Stimulated activated CD8-positive, alpha-beta memory T cell treated with anti-CD3 and anti-CD28 coated beads, Interleukin-4, amount 100 ng/mL, for 24 hours (primary cell): ENCODE measurements at places on chromosomes 2 and 18.

DNA sequence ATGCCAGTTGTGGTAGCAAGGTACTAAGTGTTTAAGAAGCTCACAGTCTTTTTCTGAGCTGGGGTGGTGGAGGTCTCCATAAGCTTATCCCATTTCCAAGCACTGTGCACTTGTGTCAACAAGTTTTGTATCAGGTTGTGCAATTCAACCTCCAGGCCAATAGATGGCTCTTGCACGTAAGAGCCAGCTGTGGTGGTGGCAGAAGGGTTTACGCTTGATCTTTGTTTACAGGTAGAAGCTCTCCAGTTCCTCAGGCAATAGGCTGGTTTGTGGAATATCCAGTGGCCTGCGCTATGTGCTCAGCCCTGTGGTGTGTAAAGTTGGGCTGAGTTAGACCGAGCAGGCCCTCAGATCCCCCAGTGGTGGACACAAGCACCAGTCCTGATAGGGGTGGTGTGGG lies 89.7 kb upstream of the CNTNAP5 start:
- no peak for DNase-seq

DNA sequence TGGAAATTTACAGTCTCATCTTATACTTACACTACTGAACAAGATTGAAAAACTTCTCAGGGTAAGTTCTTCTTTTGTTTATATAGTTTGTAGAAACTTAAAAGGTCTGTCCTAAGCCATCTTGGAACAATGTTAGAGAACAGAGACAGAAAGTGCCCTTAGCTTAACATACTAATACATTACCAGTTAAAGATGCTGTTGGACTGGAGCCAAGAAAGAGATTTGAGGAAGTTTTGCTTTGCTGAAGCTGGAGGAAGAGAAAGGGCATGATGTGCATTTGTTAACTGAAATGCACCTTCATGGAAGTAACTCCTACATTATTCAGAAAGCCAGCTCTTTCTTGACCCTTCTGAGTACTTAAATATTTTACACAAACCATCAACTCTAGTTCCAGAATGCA lies 66.5 kb upstream of the TNFRSF11A start:
- DNase-seq = no peak

DNA sequence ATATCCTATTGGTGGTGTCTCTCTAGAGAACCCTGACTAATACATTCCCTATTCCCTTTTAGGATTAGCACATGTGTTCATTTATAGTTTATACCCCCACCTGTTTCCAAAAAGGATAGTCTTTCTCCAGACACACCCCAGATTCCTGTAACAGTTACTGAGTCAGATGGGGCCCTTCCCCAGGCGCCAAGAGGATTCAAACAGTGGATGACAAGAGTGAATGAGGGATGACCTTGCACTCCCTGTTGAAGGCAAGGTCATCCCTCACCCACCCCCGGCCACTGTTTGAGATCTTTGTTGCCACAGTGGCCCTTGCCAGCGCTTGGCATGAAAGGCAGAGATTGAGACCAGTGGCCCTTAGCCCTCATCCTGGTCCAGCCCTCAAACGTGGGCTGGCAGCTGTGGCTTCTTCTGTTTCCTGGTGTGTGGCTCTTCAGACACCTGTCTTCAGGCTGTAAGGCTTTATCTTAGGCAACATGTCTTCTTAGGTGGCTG lies 15.3 kb upstream of the REEP1 start:
- DNase-seq = no peak

- DNase-seq = no peak
These were observed 156.4 kb downstream of the NRXN1 start for GRCh38 chr2:50875561-50875960.

DNA sequence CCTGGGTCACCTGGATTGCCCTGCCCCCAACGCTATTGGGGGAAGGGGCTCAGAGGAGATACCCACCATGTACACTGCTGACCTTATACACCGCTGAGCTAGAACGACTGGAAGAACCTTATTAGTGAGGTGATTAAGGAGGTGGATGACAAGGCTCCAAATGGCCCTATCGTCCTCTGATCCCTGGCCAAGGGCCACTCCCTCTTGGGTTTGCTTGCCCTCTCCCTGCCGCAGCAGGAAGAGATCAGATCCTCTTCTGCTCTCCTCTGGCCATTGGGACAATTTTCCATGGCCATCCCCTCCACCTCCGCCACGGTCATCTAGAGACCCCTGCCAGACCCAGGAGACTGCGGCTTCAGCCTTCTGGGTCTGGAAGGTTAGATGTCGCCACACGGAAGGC lies 1.2 kb downstream of the ZNF514 start:
- no peak for DNase-seq

DNA sequence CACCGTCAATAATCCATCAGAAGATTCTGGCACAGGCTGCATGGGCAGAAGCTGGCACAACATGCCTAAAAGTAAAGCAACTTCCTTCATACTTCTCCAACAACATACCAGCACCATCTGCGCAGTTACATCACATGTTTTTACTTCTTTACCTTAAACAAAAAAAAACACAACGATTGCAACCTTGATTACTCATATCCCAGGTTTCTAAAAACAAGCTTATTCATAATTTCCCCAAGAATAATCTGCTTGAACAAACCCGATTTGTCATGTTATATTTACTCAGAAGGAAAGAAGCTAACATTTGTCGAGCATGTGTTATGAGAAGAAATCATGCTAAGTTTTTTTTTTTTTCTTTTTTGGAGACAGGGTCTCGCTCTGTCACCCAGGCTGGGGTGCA lies 54.7 kb downstream of the THADA start:
- no peak for DNase-seq

GRCh38 chr2:156366753-156367152 lies 34.2 kb upstream of the NR4A2 start:
- no peak for DNase-seq

- DNase-seq = no peak
These were observed 12.3 kb downstream of the FBLN7 start for GRCh38 chr2:112150447-112150846.
